ENCODE measurements at places on chromosomes 1 and 21.

- H3K27ac ChIP-seq: no peak overlapping the region
- no peaks in the 10 kb centered on the region for H3K36me3 ChIP-seq
- H3K4me1 ChIP-seq: no peaks in the 10 kb centered on the region
- no peak overlapping the region for H3K4me3 ChIP-seq
- no peak for DNase-seq
- H3K27me3 ChIP-seq: peaks cover 3% of the 10 kb centered on the region
These were observed 15.2 kb downstream of the SLC30A10 start for GRCh38 chr1:219913005-219913770.

GRCh38 chr21:36776981-36777617, 78.2 kb downstream of the SIM2 start:
- peaks cover 1% of the 10 kb centered on the region for H3K4me1 ChIP-seq
- no peak for DNase-seq

DNA sequence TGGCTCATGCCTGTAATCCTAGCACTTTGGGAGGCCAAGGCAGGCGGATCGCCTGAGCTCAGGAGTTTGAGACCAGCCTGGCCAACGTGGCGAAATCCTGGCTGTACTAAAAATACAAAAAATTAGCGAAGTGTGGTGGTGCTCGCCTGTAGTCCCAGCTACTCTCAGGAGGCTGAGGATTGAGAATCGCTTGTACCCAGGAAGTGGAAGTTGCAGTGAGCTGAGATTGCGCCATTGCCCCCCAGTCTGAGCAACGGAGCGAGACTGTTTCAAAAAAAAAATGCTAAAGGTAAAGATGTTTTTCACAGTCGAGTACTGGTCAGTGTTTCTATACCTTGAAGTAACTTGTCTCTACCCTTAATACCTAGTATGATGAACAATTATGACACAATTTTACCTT, 11.1 kb downstream of the GLRX2 start:
- H3K36me3 ChIP-seq: peaks cover 41% of the 10 kb centered on the region
- no peak overlapping the region for H3K27ac ChIP-seq
- H3K27me3 ChIP-seq: no peaks in the 10 kb centered on the region
- H3K4me1 ChIP-seq: no peaks in the 10 kb centered on the region
- DNase-seq: no peak

DNA sequence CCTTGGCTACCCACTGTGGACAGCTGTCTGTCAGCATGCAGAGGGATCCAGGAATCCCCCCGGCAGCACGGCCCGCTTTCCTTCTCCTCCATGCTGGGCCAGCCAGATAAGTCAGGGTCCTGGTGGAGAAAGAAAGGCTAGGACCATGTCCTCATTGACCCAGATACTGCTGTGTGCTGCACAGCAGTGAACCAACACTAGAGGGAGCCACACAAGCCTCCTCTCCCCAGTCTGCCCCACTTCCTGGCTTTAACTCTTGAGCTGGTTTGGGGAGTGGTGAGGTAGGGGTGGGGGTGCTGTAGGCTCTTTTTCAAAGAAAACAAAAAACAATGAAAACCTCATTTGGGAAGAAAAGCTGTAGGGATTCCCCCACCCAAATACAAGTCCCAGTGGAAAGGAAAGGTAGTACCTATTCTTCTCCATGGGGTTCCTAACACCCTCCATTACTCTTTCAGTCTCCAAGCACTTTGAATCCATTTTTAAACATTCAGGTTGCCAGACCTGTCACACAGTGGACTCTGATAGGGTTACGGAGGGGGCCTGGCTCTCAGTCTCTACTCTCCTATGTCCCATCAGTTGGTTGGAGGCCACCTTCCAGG, 84.9 kb upstream of the CD1D start:
- no peaks in the 10 kb centered on the region for H3K36me3 ChIP-seq
- no peaks in the 10 kb centered on the region for H3K4me1 ChIP-seq
- peak; percentile 13 for DNase-seq
- H3K27ac ChIP-seq: no peak overlapping the region
- peaks cover 2% of the 10 kb centered on the region for H3K27me3 ChIP-seq

- no peaks in the 10 kb centered on the region for H3K36me3 ChIP-seq
- H3K27ac ChIP-seq: no peak overlapping the region
- H3K27me3 ChIP-seq: peaks cover 39% of the 10 kb centered on the region
- DNase-seq: no peak
- H3K4me1 ChIP-seq: no peaks in the 10 kb centered on the region
- H3K4me3 ChIP-seq: no peak overlapping the region
These were observed 415 bp upstream of the LAD1 start for GRCh38 chr1:201399352-201400126.

GRCh38 chr21:34968414-34969333, 80.4 kb downstream of the RUNX1 start:
- no peak for DNase-seq
- H3K27me3 ChIP-seq: no peaks in the 10 kb centered on the region
- H3K27ac ChIP-seq: peak overlapping the region; percentile 99
- H3K4me3 ChIP-seq: peak overlapping the region; percentile 73
- H3K4me1 ChIP-seq: peaks cover 82% of the 10 kb centered on the region

DNA sequence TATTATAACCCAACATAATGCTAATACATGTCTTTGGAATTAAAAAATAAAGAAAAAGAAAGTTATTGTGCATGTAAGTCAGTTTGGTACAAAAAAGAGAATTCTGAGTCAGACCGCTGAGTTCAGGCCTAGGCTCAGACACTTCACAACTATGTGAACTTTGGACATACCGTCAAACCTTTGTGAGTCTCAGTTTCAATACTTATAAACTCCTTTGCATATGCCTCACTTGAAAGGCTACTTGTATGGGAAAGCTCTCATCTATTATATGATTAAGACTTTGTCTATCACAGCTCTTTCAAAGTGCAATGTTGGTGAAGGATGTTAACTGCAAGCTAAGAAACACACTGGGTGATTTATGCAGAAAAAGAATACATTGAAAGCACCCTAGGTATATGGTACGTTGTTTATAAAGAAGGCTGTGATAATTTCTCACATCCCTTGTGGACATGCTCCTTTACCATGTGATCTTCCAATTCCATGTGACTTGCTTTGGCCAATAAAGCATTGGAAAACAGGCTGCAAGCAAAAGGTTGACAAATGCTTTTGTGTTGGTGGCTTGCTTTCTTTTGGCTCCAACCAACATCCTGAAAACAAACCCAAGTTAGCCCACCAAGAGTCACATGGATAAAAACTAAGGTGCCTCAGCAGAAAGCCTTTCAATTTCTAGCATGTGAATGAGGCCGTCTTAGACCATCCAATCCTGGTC, 49.6 kb downstream of the INTS7 start:
- H3K36me3 ChIP-seq: peaks cover 45% of the 10 kb centered on the region
- no peaks in the 10 kb centered on the region for H3K27me3 ChIP-seq
- H3K4me1 ChIP-seq: peaks cover 14% of the 10 kb centered on the region
- no peak for DNase-seq

- H3K4me1 ChIP-seq: peaks cover 28% of the 10 kb centered on the region
- H3K27me3 ChIP-seq: no peaks in the 10 kb centered on the region
- H3K36me3 ChIP-seq: peaks cover 42% of the 10 kb centered on the region
- H3K4me3 ChIP-seq: peak overlapping the region; percentile 27
- peak overlapping the region; percentile 0 for H3K27ac ChIP-seq
- no peak for DNase-seq
These were observed 2.6 kb downstream of the PUM1 start for GRCh38 chr1:31062867-31063380.

GRCh38 chr1:151406176-151406575, 6.8 kb downstream of the PSMB4 start:
- DNase-seq: no peak
- peaks cover 92% of the 10 kb centered on the region for H3K36me3 ChIP-seq
- peaks cover 6% of the 10 kb centered on the region for H3K4me1 ChIP-seq
- no peak overlapping the region for H3K27ac ChIP-seq
- no peaks in the 10 kb centered on the region for H3K27me3 ChIP-seq

DNA sequence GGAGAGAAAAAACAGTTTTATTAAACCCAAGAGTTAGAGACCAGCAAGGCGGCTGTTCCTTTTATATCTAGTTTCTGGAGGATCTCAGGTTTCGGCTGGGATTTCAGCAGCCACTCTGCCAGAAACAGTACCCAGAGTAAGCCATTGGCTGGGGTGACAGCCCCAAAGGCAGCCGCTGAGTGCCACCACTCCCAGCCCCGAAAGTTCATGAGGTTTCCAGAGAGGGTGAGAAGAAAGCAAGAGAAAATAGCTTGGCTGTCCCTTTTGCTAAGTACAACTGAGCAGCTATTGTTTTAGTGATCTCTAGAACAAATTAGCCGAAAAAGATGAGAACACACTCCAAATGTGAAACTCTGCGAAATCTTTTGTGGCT, 1.2 kb downstream of the SH3BGR start:
- DNase-seq: no peak
- H3K36me3 ChIP-seq: no peaks in the 10 kb centered on the region
- no peak overlapping the region for H3K27ac ChIP-seq
- H3K27me3 ChIP-seq: peaks cover 20% of the 10 kb centered on the region

DNA sequence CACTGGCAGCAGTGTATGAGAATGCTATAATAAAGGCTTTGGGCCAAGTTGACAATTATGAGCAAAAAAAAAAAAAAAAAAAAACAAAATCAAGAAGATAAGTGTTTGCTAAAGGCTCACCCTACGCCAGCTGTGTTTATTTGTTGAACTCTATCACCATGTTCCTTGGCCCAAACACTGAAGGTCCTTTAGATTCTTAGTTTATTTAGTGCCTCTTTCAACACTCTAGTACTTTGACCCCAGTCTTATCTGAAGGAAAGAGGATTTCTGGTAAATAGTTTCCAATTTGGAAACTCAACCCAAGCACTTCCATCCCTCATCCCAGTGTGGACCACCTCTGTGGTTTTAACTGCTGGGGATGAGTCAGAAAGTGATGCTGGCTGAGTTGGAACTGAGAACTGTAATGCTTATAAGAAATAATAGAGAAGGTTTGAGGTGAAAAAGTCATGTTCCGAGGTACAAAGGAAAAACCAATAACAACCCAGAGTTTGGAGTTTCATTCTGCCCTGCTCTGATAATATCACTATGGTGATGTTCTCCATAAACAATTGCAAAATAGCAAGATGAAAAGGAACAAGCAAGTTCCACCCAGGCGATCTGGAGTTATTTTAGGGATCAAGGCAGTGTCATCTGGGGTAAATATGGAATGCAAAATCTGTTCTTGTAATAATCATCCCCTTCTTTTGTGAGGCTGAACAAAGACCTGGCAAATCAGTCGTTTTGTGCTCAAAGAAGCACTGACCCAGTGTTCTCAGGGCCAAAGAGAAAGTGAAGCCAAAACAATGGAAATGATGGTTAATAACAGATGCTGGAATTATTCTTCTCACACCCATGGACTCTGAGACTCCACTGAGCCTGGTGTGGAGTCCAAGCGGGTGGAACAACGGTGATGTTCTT, 19.7 kb upstream of the CAPZB start:
- DNase-seq: no peak
- no peaks in the 10 kb centered on the region for H3K36me3 ChIP-seq
- peak overlapping the region; percentile 28 for H3K27ac ChIP-seq
- H3K4me3 ChIP-seq: no peak overlapping the region
- H3K27me3 ChIP-seq: no peaks in the 10 kb centered on the region
- peaks cover 33% of the 10 kb centered on the region for H3K4me1 ChIP-seq
